Activated T-cell treated with anti-CD3 and anti-CD28 coated beads, Interleukin-2, amount 50 U/mL, for 4 hours (primary cell): ENCODE measurements at places on chromosomes 3 and 15. TPM values are rescaled to one million over a fixed set of nuclear protein-coding genes. Genes with fewer than 3 reads are reported as not detected.

GRCh38 chr15:64023220-64023619 is 23.1 kb downstream of the DAPK2 start:
- DNase-seq, result no peak

- DNase-seq, result no peak
Observed at GRCh38 chr15:39125904-39126303, 455.0 kb upstream of the THBS1 start.

DNA sequence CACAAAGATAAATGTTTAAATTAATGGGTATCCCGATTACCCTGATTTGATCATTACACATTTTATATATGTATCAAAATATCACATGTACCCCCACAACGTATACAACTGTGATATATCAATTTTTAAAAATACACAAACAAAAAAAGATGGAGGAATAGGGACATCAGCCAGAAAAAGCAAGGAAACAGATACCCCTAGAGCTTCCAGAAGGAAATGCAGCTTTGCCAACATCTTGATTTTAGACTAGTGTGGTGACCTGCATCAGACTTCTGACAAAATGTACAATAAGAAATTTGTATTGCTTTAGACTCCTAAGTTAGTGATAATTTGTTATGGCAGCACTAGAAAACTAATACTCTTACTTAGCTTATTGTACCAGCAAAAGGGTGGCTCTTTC is 483.8 kb downstream of the TUSC7 start:
- DNase-seq, result no peak

Gene ALS2CL
- total RNA-seq, result 1.4 TPM
